ENCODE measurements at places on chromosomes 12 and 14. TPM values are rescaled to one million over a fixed set of nuclear protein-coding genes. Genes with fewer than 3 reads are reported as not detected.

Gene VASH1
- total RNA-seq: 1.8 TPM

Gene APOF
- total RNA-seq: not detected

Gene RFLNA
- not detected for total RNA-seq

Gene DDN
- total RNA-seq: 3.5 TPM

Gene CMTM5
- total RNA-seq: not detected

Gene RTN1
- not detected for total RNA-seq

Gene TMEM229B
- total RNA-seq: not detected

Gene RIPK3
- total RNA-seq: not detected

GRCh38 chr14:67457782-67458181, 30.7 kb downstream of the TMEM229B start:
- DNase-seq: peak; percentile 60

DNA sequence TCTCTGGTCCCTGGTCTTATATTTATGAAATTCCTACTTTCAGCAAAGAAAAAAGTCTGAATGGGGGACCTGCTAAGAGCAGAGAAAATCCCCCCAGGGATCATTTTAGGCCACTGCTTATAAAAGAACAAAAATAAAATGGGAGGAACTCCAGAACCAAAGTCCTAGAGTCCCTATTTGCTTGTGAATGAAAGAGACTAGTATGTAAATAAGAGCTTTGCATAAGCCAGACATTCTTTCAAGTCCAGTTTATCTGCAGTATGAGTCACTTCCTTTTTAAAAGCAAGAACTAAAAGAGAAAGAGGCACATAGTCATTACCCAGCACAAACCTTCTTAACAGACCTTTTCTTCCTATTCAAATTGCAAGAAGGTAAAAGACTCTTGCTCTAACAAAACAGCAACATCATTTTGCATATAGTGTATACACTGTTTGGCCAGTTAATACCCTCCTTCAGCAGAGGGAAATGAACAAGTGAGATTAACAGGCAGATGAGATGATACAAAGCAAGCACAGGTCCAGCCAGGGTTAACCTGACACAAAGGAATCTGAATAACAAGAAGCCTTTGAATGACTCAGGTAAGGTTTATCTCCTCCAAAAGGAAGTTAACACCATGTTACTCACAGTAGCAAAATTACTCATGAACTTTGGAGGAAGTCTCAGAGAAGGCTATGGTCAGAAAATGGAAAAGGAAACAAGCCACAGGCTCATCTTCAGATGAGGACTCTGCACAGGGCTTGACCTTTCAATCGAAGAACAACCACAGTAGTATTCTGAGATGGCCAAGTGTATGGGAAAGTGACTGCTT, 87.3 kb downstream of the PHLDA1 start:
- peak; percentile 96 for DNase-seq

- no peak for DNase-seq
Observed at GRCh38 chr12:128426511-128426910, 159.5 kb downstream of the TMEM132C start.

GRCh38 chr12:114998750-114999128, 314.8 kb upstream of the TBX3 start:
- no peak for DNase-seq

DNA sequence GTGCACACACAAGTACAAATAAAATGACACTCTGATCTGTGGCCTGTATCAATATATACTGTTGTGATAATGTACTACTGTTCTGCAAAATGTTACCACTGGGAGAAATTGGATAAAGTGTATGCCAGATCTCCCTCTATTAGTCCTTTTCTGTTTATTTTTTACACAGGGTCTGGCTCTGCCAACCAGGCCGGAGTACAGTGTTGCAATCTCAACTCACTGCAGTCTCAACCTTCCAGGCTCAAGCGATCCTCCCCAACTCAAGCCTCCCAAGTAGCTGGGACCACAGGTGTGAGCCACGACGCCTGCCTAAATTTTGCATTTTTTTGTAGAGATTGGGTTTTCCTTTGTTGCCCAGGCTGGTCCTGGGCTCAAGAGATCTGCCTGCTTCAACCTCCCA, 1.9 kb downstream of the NT5DC3 start:
- DNase-seq: peak; percentile 16

- DNase-seq: no peak
Observed at GRCh38 chr12:83042441-83043200, 355.9 kb downstream of the TMTC2 start.

DNA sequence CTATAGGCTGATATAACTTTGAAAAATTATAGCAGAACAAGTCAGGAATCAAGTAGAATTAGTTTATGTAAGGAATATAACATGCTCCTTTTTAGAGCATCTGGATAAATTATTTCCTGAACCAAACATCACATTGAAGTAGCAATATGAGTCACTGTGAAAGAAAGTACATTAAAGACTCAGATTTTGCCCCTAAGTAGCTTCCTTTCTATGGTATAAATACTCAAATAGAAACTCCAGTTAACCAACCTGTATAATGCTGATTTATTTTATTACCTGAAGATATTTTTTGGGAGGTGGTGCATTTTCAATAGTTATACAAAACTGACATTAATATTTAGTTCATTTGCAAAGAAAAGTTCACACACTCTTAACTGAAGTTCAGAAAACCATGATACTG, 312.1 kb downstream of the ITPR2 start:
- no peak for DNase-seq

DNA sequence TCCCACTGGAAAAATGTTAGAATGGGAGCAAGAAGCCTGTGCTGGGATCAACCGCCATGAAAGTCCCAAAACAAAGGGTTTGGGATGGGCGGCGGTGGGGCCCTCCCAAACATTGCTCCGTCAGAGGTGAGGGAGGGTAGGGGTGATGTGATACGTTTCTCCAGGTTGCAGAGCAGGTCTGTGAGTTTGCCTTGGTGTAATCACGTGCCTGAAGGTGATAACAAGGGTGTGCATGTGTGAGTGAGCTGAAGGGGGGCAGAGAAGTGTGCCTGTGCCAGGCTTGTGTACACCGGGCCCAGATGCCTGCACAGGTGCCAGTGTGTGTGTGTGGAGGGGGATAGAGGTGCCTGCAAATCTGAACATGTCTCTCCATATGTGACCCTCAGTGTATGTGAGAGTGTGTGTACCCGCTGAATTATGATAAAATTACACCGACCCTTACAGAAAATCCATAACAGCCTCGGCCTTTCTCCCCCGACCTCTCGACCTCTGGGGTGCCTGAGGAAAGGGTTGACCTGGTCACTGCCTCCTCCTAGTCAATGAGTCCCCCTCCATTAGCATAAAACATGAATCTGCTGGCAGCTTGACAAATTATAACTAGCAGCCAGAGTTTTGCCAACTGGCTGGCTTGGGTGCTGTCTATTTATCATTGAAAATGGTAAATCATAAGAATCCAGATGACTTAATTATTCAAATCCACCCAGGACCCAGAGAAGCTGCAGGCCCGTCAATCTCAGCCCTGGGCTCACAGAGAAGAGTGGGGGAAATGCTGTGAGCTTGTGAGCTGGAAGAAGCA, 55.6 kb downstream of the SMUG1 start:
- DNase-seq: no peak

DNA sequence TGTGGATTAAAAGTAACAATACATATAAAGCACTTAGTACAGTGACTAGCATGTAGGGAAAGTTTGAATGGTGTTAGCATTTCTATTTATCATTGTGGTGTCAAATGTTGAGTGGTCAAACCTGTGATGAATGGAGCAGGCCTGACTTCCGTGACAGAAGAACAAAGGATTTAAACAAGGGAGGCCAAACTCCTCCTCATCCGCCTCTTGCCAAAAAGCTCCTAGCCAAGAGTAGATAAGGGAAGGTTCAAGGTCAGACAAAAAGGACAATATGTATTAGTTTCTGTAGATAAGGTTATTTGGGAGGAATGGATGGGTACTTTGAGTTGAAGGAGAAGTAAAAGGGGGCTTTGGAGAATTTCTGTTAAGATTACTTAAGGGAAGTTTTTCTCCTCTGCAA, 6.5 kb downstream of the RNASE7 start:
- DNase-seq: no peak

GRCh38 chr14:93082576-93083001, 33.1 kb downstream of the ITPK1 start:
- no peak for DNase-seq

All from PC-3 (cell line).